ENCODE measurements at places on chromosomes 1 and 21. TPM values are rescaled to one million over a fixed set of nuclear protein-coding genes. Genes with fewer than 3 reads are reported as not detected.

OSCP1 gene
- 0.74 TPM for polyA plus RNA-seq

REN gene
- polyA plus RNA-seq = not detected

NIBAN1 gene
- 8.7 TPM for polyA plus RNA-seq

NR5A2 gene
- 0.09 TPM for polyA plus RNA-seq

ALX3 gene
- not detected for polyA plus RNA-seq

OR10X1 gene
- not detected for polyA plus RNA-seq

SELENOF gene
- 378 TPM for polyA plus RNA-seq

MTX1 gene
- 41.7 TPM for polyA plus RNA-seq

RHD gene
- polyA plus RNA-seq = 0.19 TPM

ASPM gene
- polyA plus RNA-seq = 0.04 TPM

FMO4 gene
- 1.5 TPM for polyA plus RNA-seq

OR2L13 gene
- polyA plus RNA-seq = 0.39 TPM

NCAM2 gene
- polyA plus RNA-seq = not detected

SLC9C2 gene
- polyA plus RNA-seq = not detected

FAAH gene
- polyA plus RNA-seq = 1.2 TPM

TFF2 gene
- not detected for polyA plus RNA-seq

AQP10 gene
- polyA plus RNA-seq = not detected

ERICH3 gene
- not detected for polyA plus RNA-seq

FMO3 gene
- polyA plus RNA-seq = not detected

SPRR2E gene
- not detected for polyA plus RNA-seq

SLC35F3 gene
- polyA plus RNA-seq = not detected

INKA2 gene
- polyA plus RNA-seq = 1.3 TPM

Data from IgD-negative memory B cell (primary cell).